HuH-7 (cell line): ENCODE measurements at places on chromosomes 2 and 18.

- no peak for DNase-seq
Observed at GRCh38 chr2:68384485-68385107, 19.5 kb downstream of the PLEK start.

DNA sequence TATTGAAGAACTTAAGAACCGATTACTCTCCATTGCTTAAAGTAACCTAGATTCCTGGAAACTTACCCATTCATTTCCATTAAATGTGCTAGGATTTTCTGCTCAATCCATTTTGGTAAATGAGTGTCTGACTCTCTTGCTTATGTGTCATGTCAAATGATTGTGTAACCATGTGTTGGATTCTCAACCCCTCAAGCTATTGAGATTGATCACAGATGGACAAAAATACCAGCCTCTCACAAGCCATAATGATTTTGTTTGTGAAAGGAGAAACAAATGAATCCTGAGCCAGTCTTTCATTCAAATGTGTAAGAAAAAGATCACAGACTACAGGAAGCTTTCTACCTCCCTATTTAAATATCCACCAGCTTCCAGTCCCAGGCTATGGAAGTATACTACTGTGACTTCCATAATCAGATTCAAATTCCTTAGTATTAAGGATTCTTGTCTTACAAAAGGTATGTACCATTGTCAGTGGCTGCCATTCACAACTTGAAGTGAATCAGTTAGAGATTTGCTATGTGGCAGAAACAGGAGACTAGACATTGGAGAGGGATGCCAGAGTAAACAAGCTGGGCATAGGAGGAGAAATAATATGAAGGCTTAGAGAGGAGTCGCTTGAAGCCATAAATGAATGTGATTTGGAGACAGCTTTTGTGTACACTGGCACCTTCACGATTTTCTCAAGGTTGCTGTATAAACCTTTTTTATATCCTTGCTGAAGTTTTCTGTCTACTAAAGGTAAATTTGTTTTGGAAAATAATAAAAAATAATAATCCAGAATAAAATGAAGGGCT is 498.5 kb upstream of the SETBP1 start:
- no peak for DNase-seq

- no peak for DNase-seq
Observed at GRCh38 chr2:134399096-134399495, 145.2 kb downstream of the MGAT5 start.

GRCh38 chr2:67237288-67237687 is 159.8 kb upstream of the ETAA1 start:
- no peak for DNase-seq

DNA sequence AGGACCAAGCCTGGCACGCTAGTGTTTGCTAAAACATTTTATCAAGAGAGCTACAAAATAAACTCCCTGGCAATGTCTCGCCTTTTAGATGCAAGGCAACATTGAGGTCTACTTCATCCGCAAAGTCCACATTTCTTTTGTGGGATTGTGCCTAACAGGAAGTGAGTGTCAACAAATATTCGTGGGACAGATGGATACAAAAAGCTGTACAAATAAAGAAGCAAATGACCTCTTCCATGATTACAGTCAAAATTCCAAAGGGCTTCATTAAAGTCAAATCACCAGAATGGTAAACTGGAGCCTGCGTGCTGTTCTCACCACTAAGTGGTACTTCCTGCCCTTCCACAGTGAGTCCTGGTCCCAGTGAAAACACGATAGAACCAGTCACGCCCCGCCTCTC is 40.4 kb downstream of the L3MBTL4 start:
- DNase-seq = no peak

- no peak for DNase-seq
Observed at GRCh38 chr2:96085541-96086355, 30.6 kb downstream of the ADRA2B start.

DNA sequence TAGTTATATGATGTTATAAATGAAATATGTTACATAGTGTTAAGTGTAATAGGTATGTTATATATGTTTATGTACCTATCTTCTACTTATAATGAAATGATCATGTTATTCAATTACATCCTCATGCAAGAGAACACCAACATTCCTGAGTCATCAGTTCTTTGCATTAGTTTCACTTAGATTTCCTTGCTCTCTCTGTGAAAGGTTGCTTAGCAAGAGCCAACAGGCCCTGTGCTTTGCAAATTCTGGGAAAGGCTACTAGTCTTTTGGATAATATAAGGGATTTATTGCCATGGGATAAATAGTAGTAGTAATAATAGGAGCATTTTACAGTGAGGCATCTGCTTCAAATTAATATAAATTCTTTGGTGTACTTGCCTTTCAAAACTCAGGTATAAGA is 274.8 kb downstream of the SP3 start:
- no peak for DNase-seq

- no peak for DNase-seq
Observed at GRCh38 chr2:190785334-190785733, 95.3 kb upstream of the GLS start.

DNA sequence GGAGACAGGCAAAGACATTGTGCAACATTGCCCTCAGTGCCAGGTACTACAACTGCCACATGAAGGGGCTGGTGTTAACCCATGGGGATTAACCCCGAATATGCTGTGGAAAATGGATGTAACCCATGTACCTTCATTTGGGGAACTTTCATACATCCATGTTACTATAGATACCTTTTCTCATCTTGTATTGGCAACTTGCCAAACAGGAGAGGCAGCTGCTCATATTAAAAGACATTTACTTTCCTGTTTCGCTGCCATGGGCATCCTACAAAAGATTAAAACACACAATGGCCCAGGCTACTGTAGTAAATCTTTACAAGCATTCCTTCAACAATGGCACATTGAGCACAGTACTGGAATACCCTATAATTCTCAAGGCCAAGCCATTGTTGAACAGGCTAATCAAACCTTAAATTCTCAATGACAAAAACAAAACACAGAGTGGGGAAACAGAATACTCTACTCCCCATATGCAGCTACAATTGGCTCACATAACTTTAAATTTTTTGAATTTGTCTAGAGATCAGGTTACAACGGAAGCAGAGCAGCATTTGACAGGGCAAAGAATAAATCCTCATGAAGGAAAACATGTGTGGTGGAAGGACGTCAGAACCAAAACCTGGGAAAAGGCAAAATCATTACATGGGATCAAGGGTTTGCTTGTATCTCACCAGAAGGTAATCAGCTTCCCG is 1723.5 kb upstream of the LRRTM1 start:
- DNase-seq = no peak

GRCh38 chr2:44233450-44234128 is 41.7 kb upstream of the SLC3A1 start:
- DNase-seq = peak; percentile 17

- DNase-seq = peak; percentile 21
Observed at GRCh38 chr18:10194592-10194991, 259.8 kb upstream of the APCDD1 start.

DNA sequence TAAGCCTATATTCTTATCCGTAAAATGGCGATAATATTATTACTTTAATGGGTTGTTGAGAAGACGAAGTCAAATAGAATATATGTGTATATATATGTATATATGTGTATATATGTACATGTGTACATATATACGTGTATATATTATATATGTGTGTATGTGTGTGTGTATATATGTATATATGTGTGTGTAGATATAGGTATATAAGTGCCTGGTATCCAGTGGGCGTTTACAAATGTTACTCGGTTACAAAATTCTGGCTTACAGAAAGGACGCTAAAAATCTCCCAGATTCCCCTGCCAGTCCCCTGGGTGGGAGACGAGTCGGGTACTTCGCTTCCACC is 295 bp upstream of the MTX2 start:
- DNase-seq = no peak

GRCh38 chr2:6977113-6977741 is 60.0 kb downstream of the RNF144A start:
- DNase-seq = no peak

GRCh38 chr18:37299471-37300304 is 265.9 kb downstream of the CELF4 start:
- peak; percentile 33 for DNase-seq

DNA sequence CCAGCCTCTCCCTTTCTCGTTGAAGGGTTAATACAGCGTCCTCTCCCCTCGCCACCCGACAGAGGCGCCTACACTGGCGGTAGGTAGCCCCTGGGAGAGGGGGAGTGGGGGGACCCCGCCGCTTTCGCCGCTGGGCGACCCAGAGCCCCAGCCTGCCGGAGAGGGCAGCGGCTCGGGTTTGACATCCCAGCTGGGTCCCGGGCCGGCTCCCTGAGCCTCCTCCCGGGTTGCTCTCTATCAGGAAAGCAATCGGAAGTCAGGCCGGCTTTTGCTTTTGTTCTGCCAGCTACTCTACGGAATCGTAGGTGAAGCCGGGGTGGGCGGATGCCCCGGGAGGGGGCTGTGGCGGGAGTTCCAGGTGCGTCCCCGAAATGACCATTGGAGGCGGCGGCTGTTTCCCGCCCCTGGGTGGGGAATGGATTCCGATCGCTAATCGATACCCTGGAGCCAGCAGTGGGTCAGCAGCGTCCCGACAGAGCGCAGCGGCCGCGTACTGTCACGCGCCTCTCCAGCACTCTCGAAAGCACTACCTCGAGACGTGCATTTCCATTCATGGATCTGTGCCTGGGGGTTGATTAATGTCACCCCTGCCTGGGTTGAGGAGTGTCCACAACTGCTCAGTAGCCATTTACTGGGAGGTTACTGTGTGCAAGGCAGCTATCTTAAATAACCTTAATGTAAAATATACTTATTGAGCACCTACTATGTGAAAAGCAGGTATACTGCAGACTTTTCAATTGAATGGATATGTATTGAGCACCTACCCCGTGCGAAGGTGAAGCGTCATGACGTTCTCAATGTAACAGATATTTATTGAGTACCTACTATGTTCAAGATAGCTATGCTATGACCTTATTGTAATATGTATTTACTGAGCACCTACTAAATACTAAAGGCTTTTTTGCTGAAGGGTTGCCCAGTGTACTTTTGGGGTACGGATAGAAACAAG is 1.1 kb downstream of the MAPK4 start:
- DNase-seq = peak; percentile 33

GRCh38 chr2:98087447-98088020 is 567 bp downstream of the VWA3B start:
- DNase-seq = no peak

DNA sequence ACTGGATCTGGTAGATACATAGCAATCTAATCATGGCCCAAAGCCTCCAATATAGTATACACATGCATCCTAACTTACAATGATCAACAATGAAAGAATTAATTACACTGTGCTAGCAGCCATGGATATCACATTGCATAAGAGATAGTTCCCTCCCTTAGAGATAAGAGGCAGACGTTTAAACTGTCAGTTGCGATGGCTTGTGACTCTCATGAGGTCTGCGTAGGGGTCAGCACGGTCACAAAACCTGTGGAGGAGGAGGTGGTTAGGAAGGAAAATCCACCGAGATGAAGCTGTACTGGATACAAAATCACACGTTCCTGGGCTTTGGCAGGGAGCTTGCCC is 800 bp upstream of the RALB start:
- DNase-seq = no peak

GRCh38 chr2:158202161-158202815 is 100.6 kb downstream of the UPP2 start:
- DNase-seq = no peak

DNA sequence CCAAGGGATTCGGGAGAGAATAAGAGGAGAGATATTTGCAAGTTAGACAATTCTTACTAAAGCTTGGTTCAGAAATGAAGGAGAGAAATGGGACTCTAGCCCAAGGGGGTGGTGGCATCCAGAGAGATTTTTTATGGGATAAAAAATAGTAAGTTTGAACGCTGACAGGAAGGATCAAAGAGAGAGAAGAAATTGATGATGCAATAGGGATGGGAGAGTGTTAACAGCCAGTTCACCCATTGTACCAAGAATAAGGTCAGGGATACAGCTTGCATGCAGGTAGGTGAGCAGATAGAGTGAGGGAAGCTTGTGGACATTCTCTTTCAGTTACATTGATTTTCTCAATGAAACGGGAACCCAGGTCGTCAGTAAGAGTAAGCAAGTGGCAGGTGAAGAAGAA is 1.2 kb upstream of the ARHGAP25 start:
- no peak for DNase-seq

GRCh38 chr18:37540424-37541138 is 25.0 kb downstream of the CELF4 start:
- DNase-seq = no peak

DNA sequence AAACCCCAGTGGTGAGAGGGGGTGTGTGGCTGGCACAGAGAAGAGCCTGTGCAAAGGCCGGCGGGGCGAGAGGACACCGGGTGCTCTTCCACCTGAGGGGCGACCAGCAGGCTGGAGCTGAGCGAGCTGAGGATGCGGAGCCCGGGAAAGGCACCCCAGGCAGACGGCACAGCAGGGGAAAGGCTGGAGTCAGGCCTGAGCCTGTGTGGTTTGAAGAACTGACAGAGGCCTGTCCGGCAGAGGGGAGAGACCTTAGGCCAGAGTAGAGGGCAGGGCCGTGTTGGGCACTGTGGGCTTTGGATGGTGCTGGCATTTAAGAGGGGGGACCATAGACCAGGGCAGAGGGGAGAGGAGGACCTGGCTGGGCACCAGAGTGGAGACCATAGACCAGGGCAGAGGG is 149.8 kb downstream of the RTP5 start:
- DNase-seq = no peak

DNA sequence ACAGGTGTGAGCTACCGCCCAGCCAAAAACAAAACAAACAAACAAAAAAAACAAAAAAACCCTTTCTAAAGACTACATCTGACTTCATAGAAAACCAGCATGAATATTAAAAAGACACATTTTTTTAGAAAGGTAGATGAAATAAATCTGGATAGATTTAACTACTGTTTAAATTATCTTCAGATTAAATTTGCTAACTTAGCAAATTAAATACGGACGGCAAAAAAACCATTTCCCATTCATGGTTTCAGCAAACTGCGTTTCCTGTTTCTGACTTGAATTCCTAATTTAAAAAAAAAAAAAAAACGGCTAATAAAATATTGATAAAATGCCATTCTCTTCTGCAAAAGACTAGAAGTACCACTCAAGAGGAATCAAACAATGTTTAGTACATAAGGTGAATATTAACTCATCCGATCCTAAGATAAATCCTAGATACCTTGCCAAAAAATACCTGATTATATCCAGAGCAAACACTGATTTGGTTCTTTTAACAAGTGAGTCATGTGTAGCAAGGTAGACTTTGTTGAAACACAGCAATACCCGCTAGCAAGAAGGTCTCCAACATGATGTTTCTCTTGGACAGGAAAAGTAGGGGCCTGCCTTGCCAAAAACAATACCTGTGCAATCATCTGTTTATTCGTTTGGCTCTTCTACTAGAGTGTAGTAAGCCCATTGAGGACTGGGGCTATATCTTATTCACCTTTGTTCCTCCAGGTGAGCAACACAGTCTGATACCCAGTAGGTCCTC is 96.2 kb downstream of the BARD1 start:
- no peak for DNase-seq

- no peak for DNase-seq
Observed at GRCh38 chr2:20570249-20570648, 80.6 kb downstream of the HS1BP3 start.

DNA sequence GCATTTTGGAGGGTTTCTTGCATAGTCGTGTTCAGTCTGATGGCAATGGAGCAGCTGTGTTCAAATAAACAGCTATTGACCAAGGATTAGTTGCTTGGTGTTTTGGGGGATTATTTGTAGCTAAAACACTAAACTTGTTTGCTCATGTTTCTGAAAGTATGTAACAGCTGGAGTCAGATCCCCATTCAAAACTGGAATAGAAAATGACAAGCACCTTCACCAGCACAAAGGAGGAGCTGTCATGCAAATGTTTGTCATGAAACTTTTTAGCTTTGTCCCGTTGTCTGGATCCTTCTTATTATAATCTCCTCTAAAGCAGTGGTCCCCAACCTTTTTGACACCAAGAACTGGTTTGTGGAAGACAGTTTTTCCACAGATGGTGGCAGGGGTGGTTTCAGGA is 96.9 kb upstream of the ZNF236 start:
- DNase-seq = no peak

GRCh38 chr2:134425724-134426496 is 172.0 kb downstream of the MGAT5 start:
- DNase-seq = no peak
